ENCODE measurements at places on chromosomes 11 and 22.

GRCh38 chr22:30444632-30445437, 19.3 kb downstream of the MTFP1 start:
- peak; percentile 81 for DNase-seq

DNA sequence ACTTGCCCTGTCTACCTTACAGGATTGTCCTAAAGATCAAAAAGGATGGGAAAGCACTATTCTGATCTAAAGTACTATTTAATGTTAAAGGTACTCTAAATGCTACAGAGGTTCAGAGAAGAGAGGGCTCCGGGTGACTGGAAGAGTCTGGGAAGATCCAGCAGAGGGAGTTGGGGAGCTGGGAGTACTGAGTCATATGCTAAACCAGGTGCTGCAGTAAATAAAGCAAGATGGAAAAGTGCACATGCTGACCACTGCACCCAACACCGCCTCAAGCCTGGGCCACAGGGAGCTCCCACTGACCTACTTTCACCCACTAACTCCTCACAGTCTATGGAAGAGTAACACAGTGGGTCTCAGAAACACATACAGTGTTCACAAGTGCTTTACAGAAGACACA, 49.3 kb downstream of the WT1 start:
- peak; percentile 61 for DNase-seq

GRCh38 chr11:29135504-29135903, 881.3 kb downstream of the KCNA4 start:
- DNase-seq, result peak; percentile 55

GRCh38 chr11:15825976-15826650, 530.2 kb downstream of the SOX6 start:
- DNase-seq, result no peak

GRCh38 chr11:134466156-134466555, 54.1 kb upstream of the B3GAT1 start:
- no peak for DNase-seq

DNA sequence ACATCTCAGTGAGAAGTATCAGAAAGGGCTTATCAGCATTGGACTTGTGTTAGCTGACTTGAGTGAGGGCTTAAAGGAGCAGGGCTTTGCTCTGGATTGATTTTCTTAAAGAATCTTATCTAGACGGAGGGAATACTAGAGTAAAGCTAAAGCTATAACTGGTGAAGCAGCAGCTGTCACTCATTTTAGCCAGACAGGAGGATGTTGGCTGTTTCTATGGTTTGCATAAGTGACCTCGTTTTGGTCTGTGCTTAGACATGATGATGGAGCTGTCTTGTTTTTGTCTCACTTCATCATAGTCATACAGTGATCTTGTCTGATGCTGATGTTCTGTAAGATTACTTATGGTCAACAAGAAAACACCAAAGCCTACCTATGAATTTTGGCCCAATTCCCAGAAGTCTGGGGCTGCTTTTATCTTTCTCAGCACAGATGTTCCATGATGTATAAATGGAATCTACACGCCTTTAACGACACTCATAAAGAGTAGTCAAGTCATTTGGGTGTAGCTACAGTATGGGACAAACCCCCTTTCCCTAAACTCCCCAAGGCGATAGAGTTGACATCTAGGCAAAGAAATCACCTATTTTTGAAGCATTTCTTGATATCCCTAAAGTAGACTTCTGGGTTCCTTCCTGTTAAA, 77.5 kb upstream of the UCP3 start:
- no peak for DNase-seq
